ENCODE measurements at places on chromosomes 2 and 18.
A peak's percentile ranks its signal among the peaks of the same experiment; 100 is the strongest.

DNA sequence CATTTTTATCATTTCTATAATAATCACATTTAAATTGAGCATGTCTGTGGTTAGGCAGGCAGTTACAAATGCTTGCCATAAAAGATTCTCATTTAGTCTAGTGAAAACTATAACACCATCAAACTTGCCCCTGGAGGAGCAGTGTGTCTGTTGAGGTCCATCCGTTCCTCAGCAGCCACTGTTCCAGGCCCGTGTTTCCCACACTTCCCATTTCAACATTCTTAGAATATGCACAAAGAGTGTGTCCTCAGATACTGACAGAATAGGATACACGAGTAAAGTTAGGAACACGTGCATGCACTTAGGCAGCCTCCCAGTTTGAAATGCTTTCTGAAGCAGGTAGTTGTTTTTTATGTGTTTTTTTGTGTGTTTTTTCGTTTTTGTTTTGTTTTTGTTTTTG, 39.9 kb downstream of the NCK2 start:
- no peak for DNase-seq

DNA sequence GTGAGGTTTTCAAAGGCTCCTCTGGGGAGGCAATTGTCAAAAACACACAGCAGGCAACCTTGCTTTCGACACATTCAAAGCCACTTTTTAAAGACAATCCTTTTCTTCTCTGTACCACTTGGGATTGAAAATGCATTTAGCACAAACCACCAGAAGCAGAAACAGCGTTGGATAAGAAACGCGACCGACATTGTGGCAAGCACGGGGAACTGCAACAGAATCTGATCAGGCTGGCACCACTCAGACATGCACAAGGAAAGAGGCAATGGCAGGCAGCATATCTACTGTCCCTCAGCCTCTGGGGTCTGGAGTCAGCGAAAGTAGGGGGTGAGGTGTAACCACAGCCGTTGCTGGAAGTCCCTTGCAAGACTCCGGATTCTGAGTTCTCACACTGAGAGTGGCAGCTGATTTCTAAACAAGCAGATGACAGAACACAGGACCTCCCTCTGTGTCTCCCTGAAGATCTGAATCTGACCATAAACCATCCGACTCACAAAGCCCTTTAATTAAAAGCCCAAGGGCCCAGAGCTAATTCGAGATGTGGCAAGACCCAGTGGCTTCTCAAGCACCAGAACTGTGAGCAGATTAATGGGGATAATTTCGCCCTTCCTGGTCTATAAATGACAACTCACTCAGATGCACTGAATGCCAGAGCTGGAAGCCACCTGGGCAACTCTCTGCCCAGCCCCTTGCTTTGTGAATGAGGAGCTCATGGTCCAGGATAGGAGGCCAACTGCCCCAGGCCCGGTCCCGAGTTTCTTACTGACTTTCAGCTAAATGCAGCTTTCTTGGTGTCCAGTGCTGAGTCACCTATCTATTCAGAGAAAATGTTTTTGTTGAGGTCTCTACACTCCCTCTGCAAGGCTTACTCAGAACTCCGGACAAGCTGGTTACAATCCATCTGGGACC, 29.6 kb downstream of the CYRIA start:
- no peak for DNase-seq

DNA sequence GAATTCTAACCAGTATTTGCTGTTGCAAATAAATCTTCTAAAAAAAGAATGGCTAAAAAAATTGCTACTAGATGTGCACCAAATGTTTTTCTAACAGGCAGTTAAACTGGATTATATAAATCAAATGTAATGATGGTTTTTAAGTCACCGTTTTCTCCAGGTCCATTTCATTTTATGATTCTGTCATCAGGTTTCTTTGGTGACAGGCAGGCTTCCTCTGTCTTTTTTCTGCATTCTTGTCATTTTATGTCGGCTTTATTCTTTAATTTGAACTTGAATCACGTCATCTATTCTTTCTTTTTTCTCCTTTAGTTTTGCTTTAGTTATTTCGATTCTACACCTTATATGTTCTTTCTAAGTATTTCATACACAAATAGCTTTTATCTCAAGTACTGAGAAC, 212.5 kb downstream of the SOCS6 start:
- no peak for DNase-seq

- no peak for DNase-seq
Observed at GRCh38 chr2:125710561-125710960, 945.4 kb upstream of the GYPC start.

DNA sequence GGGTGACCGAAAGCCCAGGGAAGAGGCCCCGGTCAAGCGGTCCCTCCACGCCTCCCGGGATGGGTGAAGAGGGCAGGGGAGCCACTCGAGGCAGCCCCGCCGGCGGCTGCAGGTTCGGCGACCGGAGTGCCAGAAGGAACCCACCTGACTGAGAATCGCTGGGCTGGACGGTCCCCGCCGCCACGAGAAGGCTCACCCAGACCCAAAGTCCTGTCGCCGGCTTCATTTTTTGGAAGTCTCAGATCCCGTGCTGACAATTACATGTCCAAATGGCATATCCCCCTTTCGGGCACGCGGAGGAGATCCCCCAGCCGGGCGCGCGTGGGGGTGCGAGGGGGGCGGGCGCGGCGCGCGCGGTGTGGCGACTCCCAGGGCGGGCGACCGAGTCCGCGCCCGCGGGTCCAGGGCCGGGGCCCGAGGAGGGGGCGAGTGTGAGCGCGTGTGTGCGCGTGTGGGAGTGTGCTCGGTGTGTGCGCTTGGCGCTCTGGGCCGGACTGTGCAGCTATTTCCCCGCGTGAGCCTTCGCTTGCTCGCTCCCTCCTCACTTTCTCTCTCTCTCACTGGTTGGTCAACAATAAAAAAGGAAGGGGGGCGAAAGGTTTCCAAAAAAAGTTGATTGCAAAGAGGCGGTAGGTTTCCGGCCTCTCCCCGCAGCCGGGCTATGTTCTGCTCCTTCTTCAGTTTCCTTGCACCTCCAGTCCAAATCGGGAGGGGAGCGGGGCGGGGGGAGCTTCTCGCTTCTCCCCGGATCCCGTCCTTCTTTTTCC, at the start of gene ERBB4:
ERBB4 (minus strand) TSS at position 498 of the 767 bp plus-strand sequence; CDS start at position 226, 272 bp downstream.
- DNase-seq: peak; percentile 33

DNA sequence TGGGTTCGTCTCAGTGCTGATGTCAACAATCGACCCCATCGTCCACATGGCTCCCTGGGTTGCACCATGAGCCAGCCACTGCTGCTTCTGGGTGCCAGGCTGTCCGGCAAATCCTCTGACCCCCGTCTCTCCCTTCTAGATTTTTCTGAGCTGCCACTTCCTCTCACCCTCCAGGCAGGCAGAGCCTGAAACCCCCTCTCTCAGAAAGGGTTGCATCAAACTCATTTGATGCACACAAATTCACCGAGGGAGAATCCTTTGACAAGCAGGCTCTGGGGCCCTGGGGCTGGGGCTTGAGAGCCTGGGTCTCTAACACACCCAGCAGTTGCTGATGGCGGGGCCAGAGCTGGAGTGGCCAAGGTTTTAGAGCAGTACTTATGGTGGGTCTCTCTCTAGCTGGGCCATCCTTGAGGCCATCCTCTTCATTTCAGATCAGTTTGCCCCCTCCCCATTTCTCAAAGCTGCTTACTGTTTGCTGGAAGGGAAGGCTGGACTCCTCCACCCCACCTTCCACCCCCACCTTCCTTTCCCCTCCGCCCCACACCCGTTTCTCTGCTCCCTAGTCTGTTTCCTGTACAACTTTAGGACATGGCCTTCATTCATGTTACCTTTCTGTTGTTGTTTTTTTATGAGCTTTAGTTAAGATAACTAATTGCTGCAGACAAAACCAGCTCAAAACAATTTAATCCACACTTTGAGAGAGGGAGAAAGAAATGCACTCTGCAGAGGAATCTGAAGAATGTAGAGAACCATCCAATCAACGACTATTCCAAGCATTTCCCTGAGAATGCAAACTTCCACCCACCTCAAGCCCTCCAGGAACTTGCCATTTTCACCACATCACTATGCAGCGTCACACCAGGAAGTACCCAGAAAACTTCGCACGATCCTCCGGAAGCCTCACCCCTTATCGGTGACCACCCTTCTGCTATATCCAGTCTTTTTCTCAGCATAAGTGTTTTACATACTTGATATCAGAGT, 69.5 kb downstream of the ARL4C start:
- DNase-seq: peak; percentile 64

- DNase-seq: no peak
Observed at GRCh38 chr2:16713011-16713423, 47.4 kb upstream of the CYRIA start.

GRCh38 chr2:236656166-236656565, 86.5 kb downstream of the ACKR3 start:
- no peak for DNase-seq

DNA sequence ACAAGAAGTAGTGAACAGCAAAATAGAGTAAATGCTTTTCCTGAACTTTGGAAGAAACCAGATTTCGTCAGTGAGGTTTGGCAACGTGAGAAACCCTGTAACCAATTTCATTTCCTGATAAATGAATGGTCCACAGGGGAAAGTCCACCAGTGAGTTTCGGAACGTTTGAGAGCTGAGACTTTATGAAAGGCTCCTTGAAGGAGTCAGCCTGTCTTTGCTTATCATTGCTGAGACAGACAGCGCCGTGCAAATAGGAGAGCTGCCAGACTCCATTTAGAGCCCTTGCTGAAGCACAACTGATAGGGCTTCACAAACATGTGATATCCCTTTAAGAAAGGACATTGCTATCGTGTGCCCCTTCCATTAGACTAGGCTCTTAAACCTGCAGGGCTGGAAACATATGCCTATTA, 121.8 kb upstream of the SMAD7 start:
- DNase-seq: no peak

- DNase-seq: no peak
Observed at GRCh38 chr2:231410293-231411004, 14.9 kb downstream of the B3GNT7 start.

- peak; percentile 64 for DNase-seq
Observed at GRCh38 chr2:11411768-11412448, 54.1 kb downstream of the E2F6 start.

DNA sequence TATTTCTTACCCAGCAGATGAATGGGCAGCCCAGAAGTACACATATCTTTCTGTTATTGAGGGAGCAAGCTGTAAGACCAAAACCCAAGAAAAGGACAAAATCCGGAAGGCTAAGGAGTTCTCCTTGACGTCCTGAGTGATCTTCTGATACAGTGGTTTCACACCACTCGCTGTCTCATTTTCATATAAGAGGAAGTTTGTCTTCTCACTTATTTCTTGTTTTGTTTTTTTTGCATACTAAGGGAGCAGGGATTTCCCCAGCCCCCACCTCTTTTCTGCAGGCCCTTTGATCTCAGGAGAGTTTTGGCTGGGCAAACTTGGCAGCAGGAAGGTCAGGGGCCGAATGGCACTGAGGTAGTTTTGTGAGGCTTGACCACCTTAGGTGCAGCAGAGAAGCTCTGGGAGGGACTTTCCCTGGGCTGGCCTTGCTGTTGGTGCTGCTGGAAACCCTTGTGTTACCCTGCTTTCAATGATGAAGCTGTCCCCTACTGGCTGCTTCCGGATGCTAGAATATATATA, 13.3 kb downstream of the CHRNA1 start:
- DNase-seq: no peak

DNA sequence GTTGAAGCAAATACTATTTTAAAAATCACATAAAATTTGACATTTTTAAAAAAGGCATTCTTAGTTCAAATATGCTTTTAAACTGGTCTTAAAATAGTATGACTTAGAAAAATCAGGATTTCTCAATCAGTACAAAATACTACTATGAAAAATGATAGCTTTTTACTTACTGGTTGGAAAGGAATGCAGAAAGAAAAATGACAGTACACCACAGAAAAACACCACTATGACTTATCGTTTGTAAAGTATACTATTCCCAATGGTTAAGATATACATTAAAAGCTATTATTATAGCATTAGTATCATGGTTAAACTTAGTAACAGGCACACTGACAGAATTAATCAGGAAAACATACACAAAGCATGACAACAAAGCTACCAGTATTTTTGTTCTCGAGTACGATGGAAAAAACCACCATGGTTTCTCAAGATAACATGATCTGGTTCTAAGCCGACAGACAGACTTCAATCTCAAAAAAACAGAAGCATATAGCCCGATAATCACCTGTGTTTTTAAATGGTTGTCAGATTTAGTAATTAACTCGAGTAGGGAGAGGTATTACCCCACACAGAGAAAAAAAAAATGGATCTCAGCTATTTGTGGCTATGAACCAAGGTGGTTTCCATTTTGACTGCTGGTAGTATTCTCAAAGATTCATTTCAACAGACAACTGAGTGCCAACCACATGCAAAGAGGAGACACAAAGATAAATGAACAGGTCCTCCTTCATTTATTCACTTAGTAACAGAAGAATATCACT, 39.1 kb downstream of the CUL3 start:
- peak; percentile 60 for DNase-seq

- no peak for DNase-seq
Observed at GRCh38 chr2:219323434-219323833, 9.1 kb downstream of the RESP18 start.

DNA sequence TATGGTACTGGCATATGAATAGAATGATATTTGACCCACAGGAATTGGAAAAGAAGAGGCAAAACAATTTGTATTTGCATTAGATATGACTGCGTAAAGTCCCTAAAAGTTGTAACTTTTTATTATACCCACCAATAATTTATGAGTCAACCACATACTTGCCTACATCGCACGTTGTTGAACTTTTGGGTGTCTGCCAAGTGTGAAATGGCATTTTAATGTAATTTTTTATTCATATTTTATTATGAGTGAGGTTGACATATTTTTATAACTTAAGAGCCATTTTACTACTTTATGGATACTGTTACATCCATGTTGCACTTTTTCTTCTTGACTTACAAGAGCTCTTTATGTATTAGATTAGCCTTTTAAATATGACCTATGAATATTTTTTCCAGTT, 4.6 kb downstream of the DSC2 start:
- DNase-seq: no peak

GRCh38 chr18:55585065-55585919, 2.7 kb downstream of the TCF4 start:
- DNase-seq: peak; percentile 4

GRCh38 chr2:66095820-66096345, 339.0 kb upstream of the MEIS1 start:
- no peak for DNase-seq

GRCh38 chr18:31721601-31722000, 37.2 kb upstream of the B4GALT6 start:
- DNase-seq: no peak

DNA sequence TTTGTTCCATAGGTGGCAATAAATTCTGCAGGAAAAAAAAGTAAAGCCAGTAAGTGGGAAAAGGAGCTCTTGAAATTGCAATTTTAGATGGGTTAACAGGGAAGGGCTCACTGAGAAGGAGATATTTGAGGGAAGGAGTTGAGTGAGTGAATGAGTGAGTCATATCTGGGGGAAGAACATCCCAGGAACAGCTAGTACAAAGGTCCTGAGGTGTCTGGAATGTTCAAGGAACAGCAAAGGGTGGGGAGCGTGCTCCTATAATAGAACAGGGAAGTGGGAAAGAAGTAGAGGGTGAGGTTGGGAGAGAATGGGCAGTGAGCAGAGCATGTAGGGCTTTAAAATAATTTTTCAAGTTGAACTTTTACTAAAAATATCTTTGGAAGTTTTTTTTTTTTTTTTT, 68.0 kb upstream of the PSME4 start:
- DNase-seq: peak; percentile 30

DNA sequence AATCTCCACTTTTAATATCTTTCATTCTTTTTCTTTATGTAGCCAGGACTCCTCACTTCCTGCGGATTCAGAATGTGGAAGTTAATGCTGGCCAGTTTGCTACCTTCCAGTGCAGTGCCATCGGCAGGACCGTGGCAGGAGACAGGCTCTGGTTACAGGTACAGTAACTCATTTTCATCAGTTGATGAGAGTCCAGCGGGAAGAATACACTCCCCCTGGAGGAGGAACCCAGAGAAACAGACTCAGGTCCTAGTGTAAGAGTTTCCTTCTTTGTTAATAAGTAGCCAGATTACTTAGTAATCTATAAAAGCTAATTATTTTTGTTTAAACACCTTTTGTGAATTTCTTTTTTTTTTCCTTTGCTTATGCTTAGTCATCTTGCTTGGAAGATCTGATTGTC, 359.4 kb downstream of the PTPRM start:
- DNase-seq: peak; percentile 24

Data from ELR (cell line).